ENCODE measurements at places on chromosomes 3 and 15.
A peak's percentile ranks its signal among the peaks of the same experiment; 100 is the strongest.

GRCh38 chr3:84547971-84548970 is 410.5 kb upstream of the CADM2 start:
- DNase-seq = no peak

GRCh38 chr15:100880897-100881242 is 1.2 kb downstream of the ALDH1A3 start:
- no peak for DNase-seq

- no peak for DNase-seq
These were observed 52.9 kb downstream of the RYK start for GRCh38 chr3:134197681-134198261.

DNA sequence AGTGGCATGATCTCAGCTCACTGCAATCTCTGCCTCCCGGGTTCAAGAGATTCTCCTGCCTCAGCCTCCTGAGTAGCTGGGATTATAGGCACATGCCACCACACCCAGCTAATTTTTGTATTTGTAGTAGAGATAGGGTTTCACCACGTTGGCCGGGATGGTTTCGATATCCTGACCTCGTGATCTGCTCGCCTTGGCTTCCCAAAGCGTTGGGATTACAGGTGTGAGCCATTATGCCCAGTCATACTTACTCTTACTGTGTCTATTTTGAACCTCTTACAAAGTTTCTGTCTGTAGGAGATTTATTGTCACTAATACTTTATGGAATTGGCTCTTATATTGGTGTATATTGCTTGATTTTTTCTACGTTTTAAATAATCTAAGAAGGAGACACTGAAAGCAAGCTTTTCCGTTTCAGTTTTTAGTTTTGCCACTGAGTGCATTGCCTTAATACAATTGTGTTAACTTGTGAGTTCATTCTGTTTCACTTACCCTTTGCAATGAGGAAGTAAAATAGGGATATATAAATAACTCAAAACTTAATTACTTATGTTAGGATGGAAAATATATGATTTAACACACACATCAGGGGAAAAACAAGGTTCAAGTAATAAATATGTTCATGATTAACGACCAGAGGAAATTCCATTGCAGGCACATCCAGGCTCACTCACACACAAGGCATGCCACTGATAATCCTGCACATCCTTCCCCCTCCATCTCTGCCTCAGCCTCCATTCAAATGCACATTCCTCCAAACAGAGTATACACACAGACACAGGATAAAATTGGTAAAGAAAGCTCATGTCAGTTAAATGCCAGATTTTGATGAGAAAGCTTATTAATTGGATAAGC is 279.3 kb upstream of the RASGRP1 start:
- no peak for DNase-seq

- no peak for DNase-seq
These were observed 66.4 kb downstream of the TCF12 start for GRCh38 chr15:56984681-56985481.

GRCh38 chr3:42638339-42638842 is 15.1 kb upstream of the ZBTB47 start:
- no peak for DNase-seq

DNA sequence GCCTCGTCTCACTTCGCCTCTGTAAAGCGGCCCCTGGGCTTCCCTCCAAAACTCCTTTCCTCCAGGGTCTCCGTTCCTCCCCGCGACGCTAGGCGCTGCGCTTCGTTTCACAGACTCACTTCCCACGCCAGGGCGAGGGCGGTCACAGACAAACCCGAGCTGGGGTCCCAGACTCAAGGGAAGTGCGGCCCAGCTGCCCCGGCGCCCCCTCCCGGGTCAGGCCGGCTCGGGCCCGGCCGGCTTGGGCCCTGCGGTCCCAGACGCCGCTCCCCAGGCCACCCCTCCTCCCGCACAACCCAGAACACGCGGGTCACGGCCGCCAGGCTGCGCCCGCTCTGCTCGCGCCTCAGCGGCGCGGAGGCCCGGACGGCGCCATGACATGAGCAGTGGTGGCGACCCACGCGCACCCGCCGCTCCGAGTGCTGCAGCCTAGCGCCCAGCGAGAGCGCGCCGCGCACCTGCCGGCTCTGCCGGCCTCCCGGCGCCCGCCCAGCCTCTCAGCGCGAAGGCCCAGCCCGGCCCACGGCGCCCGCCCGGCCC is 547 bp downstream of the NUP210 start:
- DNase-seq = peak; percentile 23

DNA sequence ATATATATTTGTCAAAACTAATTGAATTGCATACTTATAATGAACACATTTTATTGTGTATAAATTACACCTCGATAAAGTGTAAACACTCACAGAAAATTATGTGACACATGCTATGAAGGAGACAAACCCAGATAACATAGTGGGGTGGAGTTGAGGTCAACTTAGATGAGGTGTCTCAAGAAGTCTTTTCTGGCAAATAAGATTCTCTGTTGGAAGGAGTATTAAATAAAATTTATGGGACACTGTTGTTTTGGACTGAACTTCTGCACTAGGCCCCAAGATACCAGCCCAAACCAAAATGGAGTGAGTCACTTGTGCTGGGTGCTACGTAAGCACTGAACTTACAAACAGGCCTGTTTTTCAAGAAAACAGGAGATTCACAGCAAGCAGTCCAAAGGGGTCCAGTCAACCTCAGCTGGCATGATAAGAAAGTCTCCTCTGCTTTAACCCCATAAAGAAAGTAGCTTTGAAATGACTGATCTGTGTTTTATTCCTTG is 18.7 kb downstream of the ACTC1 start:
- DNase-seq = no peak

GRCh38 chr3:45676325-45677032 is 12.7 kb upstream of the SACM1L start:
- no peak for DNase-seq

DNA sequence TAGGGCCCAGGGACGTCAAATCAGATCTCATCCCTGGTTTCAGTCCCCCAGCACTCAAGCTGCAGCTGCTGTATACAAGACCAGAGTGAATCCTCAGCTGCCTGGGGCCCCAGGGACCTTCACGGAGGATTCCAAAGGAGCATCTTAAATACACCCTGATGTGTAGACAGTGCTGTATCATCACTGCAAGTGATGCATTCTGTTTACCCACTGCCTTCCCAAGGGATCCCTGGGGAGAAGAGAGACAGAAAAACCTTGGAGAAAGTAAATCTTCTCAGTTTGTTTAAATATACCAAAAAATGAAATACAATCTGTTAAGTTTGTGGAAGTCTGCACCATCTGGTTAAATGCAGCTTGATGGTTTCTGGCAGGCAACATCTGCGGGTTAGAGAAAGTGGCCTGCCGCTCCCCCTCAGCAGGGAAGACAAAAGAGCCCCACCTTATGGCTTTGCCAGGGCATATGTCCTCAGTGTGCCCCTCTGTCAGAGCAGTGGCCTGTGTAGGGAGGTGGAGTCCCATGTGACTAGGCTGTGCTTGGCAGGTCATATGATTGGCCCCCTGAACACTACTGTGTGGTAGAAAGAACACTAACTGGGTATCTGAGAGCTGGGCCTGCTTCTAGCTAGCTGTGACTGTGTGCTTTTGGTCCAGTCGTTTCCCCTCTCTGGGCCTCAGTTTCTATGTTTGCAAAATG is 222.2 kb upstream of the TRIM42 start:
- DNase-seq = no peak

DNA sequence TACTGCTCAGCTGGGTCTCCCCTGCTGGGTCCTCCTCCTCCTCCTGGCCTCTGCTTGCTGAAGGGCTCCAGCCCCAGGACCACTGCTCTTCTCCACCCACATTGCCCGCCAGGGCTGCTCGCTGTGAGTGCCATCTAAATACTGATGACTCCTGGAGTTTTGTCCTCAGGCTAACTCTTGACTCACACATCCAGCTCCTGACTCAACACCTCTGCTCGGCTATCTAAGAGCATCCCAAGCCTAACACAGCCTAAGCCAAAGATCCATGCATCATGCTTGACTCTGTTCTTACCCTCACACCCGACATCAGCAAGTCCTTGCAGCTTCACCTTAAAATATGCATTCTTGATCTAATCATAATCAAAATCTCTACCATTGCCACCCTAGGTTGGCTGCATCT is 260.2 kb downstream of the KLF13 start:
- no peak for DNase-seq

DNA sequence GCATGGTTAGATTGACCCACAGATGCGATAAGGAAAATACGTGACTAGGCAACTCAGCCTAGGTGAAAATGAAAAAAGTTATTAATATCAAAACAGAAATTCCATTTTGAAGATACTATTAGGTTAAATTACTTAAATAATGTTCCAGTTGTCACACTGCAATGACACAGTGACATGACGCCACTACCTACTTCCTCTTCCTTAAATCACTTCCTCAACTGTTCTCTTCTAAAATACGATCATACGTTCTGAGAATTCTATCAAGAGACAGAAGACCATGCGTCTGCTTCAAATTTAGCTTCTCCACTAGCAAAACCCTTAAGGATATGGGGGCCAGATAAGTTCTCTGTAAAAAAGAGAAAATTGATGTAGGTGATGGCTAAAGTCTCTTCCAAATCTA is 18.2 kb downstream of the CMTM6 start:
- no peak for DNase-seq

- DNase-seq = no peak
These were observed 40.9 kb upstream of the RNU6-1 start for GRCh38 chr15:67880651-67881182.

GRCh38 chr3:11565072-11565471 is 78.6 kb downstream of the VGLL4 start:
- DNase-seq = no peak
